ENCODE measurements at places on chromosomes 1 and 21. TPM values are rescaled to one million over a fixed set of nuclear protein-coding genes. Genes with fewer than 3 reads are reported as not detected.

Gene UBE2U
- total RNA-seq: not detected

Gene GJA4
- total RNA-seq: not detected

Gene SLC1A7
- total RNA-seq: not detected

Gene OVAAL
- total RNA-seq: not detected

Gene KRTAP19-2
- total RNA-seq: not detected

Gene PRAMEF27
- not detected for total RNA-seq

Gene ROR1
- total RNA-seq: 5.9 TPM

Gene NT5C1A
- total RNA-seq: not detected

Gene ANGPTL3
- total RNA-seq: not detected
